ENCODE measurements at places on chromosomes 4 and X.

DNA sequence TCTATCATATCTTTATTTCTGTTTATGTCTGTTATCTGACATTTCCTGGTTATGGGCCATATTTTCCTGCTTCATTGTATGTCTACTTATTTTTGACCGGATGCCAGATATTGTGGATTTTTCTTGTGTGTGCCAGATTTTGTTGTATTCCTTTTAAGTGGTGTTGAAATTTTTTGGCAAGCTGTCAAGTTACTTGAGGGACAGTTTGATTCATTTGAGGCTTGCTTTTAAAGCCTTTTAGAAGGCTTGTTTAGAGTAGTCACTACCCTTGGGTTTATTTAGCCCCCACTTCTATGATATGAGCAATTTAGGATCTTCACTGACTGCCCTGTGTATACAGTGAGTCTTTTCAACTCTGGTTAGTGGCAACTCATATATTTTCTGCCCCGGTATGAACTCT, 29.2 kb upstream of the NPY2R start:
- DNase-seq, result no peak

DNA sequence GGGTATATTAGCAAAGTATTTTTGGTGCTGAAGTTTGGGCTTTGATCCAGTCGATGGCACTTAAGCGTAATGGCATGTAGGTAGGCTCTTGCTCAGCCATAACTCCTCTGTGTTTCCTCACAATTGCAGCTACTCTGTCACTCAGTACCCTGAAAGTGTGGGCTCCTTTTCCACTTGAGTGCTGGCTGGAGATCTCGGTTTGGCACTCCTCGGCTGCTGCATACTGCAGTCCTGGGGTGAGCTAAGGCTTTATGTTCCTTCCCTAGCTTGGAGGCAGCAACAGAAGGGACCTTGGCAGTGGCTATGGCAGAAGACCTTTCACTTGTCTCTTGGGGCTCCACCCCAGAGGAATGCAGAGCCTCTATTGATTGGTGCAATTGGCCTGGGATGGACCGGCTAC, 106.7 kb upstream of the GRXCR1 start:
- DNase-seq, result no peak

GRCh38 chr4:40446839-40447238, 111.7 kb downstream of the CHRNA9 start:
- no peak for DNase-seq

DNA sequence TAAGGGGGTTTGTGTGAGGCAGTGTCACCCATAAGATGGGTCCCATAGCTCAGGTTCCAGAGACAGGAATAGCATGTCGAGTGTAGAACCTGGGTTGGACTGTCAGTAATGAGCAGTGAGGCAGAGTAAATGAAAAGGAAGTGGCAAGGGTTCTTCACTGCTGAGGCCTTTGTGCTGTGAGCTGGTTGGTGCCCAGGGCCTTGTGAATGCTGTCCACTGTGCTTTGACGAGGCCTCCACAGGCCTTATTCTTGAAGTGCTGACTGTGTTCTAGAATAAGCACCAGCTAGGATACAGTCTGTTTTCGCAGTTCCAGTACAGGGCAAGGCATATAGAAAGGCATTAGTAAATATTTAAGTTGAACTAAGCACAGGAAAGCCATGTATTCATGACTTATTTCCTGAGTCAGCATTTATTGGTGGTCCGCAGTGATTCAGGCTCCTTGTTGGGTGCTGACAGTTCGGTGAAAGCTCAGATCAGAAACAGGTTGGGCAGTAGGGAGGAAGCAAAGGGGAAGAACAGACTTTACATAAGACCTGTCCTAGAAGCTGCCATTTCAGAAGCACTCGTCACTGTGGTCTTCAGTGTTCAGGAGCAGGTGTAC, 25.6 kb upstream of the TADA2B start:
- DNase-seq, result no peak

GRCh38 chrX:54411732-54412131, 28.5 kb upstream of the TSR2 start:
- DNase-seq, result no peak

- no peak for DNase-seq
These were observed 133.1 kb downstream of the HMX1 start for GRCh38 chr4:8738471-8738931.

- no peak for DNase-seq
These were observed 17.4 kb upstream of the AFAP1 start for GRCh38 chr4:7956934-7957656.

DNA sequence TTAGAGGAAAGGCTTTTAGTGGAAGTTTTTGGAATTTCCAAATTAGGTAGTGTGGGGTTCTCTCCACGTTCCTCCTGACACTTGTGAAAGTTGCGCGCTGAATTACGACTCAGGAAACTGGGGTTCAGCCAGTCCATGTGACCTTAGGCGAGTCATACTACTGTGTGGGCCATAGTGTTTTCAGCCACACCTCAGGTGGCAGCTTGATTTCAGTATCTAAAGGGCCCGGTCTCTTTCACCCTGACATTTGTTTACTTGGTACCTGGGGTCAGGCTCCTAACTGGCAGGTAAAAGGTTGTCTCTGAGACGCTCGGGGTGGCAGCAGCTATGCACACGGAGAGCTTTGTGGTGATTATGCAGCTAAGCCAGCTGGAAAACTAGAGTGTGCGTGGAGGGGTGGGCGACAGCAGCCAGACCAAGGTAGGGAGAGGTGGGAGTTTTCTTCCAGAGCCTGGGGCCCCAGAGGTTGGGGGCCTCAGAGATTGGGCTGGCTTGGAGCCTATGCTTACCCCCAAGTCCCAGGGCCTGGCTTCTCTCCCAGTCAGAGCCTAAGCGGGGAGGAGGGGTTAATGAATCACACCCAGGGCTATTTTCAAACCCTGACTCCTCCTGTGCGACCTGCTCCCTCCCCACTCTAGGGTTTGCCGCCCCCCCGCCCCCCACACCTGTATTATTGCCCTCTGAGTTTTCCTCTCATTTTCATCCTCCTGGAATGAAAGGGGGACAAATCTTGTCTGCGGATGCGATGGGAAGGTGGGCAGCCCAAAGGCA, 47.2 kb downstream of the STARD8 start:
- DNase-seq, result no peak

- no peak for DNase-seq
These were observed 811.8 kb downstream of the RAB28 start for GRCh38 chr4:12672303-12672702.

DNA sequence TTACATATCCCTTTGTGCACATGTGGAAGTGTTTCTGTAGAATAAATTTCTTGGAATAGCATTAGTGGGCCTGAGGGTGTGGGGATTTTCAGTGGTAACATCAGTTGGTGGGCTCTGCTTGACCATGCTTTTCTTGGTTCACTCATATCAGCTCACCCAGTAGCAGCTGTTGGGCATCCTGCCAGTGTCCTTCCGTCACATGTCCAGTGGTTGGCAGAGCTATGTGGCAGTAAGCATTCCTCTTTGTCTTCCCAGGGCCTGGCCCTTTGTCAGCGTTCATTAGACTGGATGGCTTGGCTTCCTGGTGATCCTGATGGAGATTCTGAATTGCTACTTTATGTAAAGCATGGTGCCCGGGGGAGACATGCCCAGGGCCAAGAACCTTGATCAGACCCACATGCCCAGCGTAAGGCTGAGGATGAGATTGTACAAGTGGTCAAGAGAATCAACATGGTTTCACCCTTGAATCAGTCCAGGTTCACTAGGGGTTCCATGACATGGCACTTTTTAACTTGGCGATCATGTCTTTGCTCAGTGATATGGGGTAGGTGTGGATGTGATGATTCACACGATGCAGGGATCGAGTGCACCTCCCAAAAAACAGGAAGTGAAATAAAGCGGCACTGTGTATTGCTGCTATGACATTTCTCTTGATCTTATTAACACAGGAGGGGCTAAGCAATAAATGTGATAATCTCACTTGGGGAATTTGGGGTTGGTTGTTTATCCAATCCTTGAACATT, 72.1 kb upstream of the IGFBP7 start:
- DNase-seq, result no peak

DNA sequence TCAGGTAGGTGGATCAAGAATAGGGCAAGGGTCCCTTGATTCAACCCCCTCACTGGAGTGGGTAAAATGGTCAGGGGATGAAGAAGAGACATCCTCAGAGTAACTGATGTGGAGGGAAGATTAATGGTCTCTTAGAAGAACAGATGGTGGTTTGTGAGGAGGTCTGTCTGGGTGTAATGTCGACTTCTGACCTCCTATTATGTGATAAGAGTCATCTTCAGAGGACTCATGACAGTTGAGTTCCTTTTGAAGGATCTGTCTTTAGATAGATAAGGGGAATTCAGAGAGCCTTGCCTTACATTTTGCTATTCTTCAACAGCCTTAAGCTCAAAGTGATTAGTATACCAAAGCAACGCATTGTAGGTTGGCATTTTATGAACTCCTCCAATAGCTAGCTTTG, 27.1 kb upstream of the MAGEA8 start:
- no peak for DNase-seq

- peak; percentile 1 for DNase-seq
These were observed 58.2 kb downstream of the WDR17 start for GRCh38 chr4:176123710-176124407.

GRCh38 chrX:109600237-109600651, 24.7 kb downstream of the KCNE5 start:
- DNase-seq, result no peak

DNA sequence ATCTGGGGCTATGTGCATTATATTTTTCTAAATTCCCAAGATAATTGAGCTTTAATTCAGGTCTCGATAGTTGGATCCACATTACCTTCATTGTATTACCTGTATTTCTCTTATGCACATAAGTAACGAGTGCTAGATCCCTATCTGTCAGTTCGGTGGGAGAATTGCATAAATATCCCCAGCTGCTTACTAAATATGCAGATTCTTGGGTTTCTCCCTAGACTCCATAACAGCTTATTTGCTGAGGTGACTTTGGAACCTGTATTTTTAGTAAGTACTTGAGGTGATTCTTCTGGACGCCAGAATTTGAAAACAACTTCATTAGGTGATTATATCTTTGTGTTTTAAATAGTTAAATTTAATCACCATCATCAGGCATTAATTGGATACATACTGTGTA, 15.0 kb downstream of the UGT8 start:
- no peak for DNase-seq

DNA sequence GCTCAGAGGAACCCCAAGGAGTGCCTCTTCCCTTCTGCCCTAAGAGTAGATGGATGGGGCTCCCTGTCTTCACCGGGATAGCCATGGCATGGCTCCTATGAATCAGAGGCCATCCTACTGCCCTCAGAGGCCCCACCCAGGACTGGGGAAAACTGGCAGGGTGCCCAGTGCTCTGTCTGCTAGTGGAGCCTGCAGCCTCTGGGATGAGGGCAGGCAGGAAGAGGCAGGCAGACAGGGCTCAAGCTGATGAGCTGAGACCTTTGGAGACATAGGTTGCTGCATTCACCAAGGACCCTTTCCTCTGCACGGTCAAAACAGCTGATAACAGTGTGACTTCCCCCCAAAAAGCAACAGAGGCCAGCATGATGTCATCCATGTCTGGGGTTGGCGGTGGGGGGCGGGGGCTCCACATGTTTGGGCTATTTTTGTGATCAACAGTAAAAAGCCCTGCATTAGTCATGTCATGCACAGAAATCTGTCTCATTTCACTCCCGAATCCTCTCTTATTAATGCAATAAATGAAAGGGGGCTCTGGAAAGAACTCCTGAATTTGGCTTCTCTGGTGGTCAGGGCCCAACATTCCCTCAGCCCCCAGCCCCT, 207.6 kb upstream of the MAMLD1 start:
- DNase-seq, result peak; percentile 29

DNA sequence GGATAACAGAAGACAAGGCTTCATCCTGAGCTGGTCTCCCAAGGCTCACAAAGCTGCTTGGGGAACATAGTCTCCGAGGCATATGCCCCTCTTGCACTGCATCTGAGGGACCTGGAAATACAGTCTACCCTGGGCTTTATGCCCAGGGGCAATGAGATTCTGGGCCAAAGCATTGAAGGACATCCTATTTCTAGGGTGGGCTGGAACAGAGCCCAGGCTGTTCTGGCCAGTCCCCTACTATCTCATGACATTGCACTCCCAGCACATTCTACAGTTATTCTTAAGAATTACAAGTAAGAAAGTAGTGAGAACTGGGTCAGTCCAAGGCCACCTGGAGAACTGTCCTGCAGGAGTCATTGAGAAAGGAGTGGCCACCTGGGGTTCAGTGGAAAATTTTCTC, 107.6 kb downstream of the USP46 start:
- DNase-seq, result no peak

DNA sequence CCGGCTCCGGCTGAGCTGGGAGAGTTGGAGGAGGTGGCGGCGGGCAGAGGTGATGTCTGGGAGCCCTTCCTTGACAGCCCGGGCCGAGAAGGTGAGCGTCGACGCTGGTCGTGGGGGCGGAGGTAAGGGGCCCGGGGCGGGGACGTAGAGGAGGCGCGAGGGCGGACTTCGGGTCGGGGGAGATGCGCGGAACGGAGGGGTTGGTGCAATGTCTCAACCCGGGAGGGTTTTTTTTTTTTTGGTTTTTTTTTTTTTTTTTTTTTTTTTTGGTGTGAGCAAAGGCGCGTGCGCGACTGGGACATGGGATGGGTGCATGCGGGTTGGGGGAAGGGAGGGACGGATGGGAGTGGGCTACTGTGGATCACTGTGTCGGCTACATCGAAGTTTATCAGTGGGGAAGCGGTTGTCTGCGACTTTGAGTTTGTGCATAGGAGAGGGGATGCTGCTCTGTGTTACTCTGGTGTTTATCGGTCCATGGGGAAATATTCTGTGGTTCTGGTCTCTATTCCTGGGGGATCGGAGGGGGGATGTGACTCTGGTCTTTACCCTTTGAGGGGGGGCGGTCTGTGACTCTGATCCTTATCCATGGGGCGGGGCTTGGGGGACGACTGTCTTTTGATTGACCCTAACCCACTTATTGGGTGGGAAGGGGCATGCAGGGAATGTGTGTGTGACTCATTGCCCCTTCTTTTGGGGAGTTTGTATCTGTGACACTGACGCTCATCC, 537 bp downstream of the RBM10 start:
- DNase-seq, result no peak

DNA sequence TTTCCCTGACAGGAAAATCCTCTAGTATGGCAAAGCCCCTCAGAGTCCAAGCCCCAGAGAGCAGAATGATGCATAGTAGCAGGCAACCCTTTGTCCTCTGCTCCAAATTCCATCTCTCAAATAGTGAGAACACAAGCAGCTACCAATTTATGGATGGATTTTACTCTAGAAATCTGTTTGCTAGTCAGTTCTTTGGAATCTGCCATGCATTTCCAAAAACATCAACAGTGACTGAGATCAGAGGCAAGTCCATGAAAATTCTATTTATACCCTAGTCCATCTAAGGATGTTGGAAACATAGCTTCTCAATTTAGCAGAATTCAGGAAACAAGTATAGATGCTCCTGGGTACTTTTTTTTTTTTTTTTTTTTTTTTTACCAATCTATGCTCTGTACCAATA, 10.0 kb upstream of the CC2D2A start:
- DNase-seq, result no peak

GRCh38 chrX:129762448-129762847, 17.3 kb upstream of the SASH3 start:
- DNase-seq, result no peak

GRCh38 chrX:152637649-152638442, at the start of gene GABRQ:
Gene GABRQ (plus strand): TSS chrX:152637895. CDS start chrX:152638203, 308 bp downstream.
- no peak for DNase-seq

GRCh38 chr4:18020145-18020670, 1.3 kb downstream of the LCORL start:
- DNase-seq, result no peak

- no peak for DNase-seq
These were observed 494.4 kb downstream of the TMA16 start for GRCh38 chr4:163988865-163989264.

GRCh38 chr4:6367371-6367851, 97.8 kb downstream of the WFS1 start:
- no peak for DNase-seq

- DNase-seq, result no peak
These were observed 646.9 kb downstream of the FAT4 start for GRCh38 chr4:125961626-125962025.
